ENCODE measurements at places on chromosomes 1 and 21.

- no peak for DNase-seq
These were observed 69.4 kb downstream of the TCP10L start for GRCh38 chr21:32515874-32516273.

DNA sequence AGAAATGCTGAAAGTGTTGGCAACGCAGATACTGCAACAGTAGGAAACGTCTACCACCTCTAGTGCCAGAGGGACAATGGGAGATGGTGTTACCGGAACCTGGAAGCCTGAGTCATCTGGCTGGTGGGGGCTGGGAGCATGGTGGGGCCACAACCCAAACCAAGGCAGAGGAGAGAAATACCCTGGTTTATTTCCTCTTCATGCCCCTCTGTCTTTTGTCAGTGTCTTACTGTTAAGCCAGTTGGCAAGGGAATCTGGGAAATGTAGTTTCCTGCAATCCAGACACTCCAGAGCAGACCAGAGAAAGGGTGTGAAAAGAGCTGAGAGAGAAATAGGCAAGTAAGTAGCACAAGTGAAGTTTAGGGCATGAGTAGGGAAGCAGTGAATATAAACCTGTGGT, 14.8 kb downstream of the DNTTIP2 start:
- no peak for DNase-seq

DNA sequence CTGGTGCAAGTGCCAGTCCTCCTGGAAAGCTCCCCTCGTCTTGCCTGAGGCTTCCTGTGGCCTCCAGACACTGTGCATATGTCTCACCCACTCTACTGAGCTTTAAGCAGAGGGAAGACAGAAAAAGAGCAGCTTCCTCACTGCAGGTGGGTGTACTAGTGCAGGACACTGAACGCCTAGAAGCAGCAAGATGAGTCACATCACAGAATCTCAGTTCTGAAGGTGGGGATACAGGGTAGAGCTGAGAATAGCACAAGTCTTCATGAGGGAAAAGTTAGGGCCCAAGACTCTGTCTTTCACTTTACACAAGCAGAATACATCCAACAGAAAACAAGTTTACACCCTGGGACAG, 37.4 kb downstream of the PCAT6 start:
- no peak for DNase-seq

GRCh38 chr21:39050841-39051587, 132.2 kb downstream of the PSMG1 start:
- no peak for DNase-seq

- no peak for DNase-seq
These were observed 3.5 kb downstream of the HDGF start for GRCh38 chr1:156747742-156748669.

DNA sequence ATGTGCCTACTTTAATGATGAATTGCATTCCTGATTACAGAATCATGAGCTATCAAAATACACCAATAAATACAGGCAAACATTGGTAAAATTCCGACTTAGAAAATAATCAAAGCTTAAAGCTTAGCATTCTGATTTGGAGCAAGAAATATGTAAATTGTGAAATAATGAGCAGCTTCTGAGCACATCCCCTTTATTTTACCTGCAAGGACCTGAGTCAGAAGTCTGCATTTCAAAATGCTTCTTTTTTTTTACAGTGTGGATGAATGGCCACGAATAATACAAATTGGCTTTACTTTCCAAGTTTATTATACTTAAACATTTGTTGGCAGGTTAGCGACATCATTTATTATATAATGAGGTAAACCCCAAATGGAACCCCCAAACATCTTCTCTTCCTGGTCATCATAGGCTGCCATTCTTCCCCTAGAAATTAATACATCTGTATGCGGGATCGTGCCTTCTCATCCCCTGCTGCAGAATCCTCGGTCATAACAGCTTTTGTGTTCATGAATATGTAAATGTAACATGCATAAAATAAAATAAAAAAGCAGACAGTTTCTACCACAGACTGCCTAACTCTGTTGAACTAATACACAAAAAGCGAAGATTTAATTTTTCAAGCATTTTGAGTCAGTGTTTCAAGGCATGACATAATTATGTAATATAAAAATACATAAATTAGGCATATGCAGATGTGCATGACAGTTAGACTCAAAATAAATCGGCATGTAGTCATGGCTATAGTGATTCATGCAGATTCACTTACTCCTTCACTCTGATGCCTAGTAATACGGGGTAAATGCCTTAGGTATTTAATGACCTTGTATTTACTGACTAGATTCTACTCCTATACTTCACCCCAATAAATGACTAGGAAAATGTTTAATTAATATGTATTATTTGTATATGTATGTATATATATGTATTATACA, 339.7 kb downstream of the USP25 start:
- no peak for DNase-seq

DNA sequence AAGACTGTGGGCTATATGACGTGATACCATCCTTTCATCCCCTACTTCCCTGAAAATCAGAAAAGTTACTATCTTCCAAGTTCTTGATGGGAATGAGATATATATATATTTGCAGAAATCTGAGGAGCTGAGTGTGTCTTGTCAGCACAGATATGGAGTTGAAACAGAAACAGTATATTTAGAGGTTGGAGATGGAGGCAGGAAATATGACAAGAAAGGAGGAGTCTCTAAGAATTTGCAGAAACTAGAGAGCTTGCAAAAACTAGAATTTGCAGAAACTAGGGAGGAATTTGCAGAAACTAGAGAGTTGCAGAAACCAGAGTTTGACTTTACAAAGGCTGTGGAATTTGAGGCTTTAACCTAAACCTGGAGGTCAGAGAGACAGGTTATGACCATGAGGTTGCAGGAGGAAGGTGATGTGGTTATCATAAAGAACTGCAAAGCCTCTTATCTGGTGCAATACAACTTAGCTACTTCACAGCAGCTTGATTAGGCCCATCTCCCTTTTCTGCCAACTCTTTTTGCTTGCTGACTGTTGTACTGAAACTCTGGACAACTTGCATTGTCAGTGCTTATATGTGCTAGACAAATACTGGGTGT, 22.3 kb downstream of the XCL2 start:
- DNase-seq = no peak

GRCh38 chr1:154862907-154863306, 7.2 kb downstream of the KCNN3 start:
- no peak for DNase-seq

- DNase-seq = no peak
These were observed 52.7 kb downstream of the PLPP3 start for GRCh38 chr1:56526571-56527174.
